ENCODE measurements at places on chromosomes 2 and 18.

- DNase-seq = no peak
Measured at GRCh38 chr2:174054926-174055325, 89.8 kb upstream of the SP3 start.

GRCh38 chr2:239114119-239114581, 266.3 kb downstream of the TWIST2 start:
- no peak for DNase-seq

- no peak for DNase-seq
Measured at GRCh38 chr18:58901143-58901542, 36.5 kb downstream of the ZNF532 start.

GRCh38 chr2:207338610-207339009, 172.9 kb upstream of the KLF7 start:
- DNase-seq = no peak

GRCh38 chr2:64905338-64906024, 83.7 kb upstream of the SLC1A4 start:
- no peak for DNase-seq
